ENCODE measurements at places on chromosomes 11 and 22.

DNA sequence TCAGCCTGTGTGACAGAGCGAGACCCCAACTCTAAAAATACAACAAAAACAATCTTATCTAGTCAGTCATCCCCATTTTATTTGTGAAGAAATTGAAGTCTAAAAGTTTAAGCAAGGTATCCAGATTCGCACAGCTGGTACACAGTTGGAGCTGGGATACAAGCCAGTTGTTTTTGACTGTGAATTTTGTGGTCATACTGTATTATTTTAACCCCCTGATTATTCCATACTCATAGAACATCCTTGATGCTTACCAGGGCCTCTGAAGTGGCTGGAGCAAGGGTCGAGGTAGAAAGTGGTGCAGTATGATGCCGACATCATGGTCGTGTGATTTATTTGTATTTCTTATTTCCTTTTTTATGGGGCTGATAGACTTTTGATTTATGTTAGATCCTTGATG is 50.0 kb downstream of the BID start:
- DNase-seq, result no peak

DNA sequence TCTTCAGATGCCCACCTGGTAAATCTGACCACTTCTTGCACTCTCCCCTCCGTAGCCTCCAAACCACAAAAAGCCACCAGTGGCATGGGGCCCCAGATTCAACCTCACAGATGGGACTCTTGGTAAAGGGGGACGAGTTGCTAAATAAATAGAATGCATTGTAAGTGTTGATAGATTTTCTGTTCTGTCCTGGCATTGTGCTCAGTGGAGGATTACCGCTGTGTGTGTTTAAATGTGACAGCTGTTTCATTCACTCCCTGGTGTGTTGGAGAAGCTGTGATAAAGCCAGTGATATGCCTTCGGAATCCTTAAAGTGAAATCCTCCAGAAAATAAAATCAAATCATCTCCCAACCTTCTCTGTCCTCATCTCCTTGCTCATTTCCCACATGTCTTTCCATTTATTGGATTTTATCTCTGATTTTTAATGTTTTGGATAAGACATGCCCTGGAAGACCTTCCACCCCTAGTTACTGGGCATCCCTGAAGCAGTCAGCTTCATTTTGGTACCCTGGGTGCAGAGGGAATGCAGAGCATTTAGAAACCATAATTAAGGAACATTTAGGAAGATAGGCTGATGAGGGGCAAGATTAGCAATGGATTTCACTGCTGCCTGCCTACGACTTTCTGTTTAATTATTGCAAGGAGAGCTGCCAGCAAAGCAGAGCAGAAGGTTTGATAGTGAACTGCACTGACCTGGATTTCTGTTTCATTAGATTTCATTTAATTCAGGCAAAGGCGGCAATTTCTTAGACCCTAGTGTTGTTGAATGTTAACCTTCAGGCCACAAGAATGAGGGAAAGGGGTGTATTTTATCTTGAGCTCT is 460.9 kb upstream of the KIRREL3 start:
- no peak for DNase-seq

- no peak for DNase-seq
These were observed 1.2 kb downstream of the DCHS1 start for GRCh38 chr11:6654281-6655019.

DNA sequence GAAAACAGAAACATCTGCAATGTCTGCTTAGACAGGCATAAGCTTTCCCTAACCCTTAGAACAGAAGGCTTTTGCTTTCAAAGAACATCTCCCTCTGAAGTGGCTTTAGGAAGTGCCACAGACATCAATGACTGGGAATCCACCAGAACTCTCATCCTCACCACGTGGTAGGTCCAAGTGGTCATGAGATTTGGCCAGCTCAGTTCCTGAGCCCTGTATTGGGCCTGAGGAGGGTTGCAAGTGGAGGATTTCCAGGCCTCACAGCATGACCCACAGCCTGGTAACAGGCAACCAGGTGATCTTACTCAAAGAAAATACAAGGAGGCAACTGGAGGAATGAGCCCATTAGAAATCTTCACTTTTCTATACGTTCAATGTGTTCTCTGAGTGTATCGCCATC is 1.6 kb downstream of the CASP1 start:
- no peak for DNase-seq

DNA sequence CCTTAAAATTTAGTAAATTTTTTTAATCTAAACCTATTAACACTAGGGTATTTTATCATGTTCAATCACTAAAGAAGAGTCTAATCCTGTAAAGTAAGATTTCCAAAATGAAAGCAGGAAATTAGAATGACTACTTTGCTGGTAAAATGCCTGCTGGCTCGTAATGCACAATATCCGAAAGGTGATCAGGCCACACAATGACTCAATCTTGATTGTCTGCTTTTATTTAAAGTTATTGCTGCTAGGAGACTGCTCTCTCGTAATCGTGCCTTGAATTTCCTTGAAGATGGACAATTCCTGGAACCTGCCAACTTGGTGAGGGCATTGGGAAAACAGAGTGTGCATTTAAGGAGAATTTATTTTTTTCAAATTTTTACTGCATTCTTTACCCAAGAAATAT is 1786.5 kb upstream of the RAG2 start:
- DNase-seq, result no peak

GRCh38 chr11:26963764-26964163 is 30.1 kb upstream of the FIBIN start:
- DNase-seq, result no peak

GRCh38 chr11:78666675-78667160 is 92.1 kb upstream of the NARS2 start:
- DNase-seq, result peak; percentile 58

Data from HFFc6 (cell line).